ENCODE measurements at places on chromosomes 11 and 22.
A peak's percentile ranks its signal among the peaks of the same experiment; 100 is the strongest.

- DNase-seq = no peak
These were observed 64.7 kb upstream of the CCND1 start for GRCh38 chr11:69576069-69576782.

- no peak for DNase-seq
These were observed 200.2 kb upstream of the SORL1-AS1 start for GRCh38 chr11:121652971-121653370.

GRCh38 chr22:35467681-35468434 lies 67.9 kb downstream of the MCM5 start:
- peak; percentile 84 for DNase-seq

GRCh38 chr22:46881373-46882118 lies 119.1 kb downstream of the TBC1D22A start:
- DNase-seq = peak; percentile 59

DNA sequence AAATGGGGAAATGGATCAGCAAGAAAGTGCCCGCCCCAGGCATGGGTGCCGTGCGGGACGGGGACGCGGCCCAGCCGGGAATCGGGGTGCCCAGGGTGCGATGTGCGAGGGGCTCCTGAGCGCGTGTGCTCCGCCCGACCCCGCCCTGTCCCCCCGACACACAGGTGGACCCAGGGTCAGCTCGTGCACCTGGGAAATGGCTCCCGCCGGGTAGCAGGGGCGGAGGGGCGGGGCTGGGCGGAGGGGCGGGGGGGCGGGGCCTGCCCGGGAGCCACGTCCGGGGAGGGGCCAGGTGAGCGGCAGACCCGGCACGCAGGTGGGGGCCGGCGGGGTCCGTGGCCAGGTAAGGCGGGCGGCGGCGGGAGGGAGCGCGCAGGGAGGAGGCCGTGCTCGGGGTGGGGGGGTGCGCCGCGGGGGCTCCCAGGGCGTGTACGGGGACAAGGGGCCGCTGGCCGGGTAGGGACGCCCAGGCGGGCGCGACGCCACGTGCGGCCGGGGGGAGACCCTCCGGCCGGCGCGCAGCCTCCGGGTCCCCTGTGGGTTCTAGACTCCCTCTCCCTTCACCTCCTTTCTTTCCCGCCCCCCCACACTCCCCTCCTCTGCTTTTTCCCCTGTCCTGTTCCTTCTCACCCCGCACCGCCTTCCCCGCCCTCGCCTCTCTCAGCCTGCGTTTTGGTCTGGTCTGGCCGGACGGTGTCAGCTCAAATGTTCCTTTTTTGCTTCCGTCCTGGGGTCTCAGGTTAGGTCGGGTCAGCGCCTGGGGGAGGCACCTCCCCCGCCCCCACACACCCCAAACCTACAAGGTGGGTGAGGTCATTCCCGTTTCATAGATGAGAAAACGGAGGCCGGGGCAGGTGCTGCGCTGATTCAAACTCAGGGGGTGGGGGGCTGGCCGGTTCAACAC lies at the start of gene ARHGAP8:
Gene ARHGAP8, plus strand, starts transcription at position 291 of the 904 bp plus-strand sequence. CDS start 33,953 bp downstream, outside the sequence.
- no peak for DNase-seq

DNA sequence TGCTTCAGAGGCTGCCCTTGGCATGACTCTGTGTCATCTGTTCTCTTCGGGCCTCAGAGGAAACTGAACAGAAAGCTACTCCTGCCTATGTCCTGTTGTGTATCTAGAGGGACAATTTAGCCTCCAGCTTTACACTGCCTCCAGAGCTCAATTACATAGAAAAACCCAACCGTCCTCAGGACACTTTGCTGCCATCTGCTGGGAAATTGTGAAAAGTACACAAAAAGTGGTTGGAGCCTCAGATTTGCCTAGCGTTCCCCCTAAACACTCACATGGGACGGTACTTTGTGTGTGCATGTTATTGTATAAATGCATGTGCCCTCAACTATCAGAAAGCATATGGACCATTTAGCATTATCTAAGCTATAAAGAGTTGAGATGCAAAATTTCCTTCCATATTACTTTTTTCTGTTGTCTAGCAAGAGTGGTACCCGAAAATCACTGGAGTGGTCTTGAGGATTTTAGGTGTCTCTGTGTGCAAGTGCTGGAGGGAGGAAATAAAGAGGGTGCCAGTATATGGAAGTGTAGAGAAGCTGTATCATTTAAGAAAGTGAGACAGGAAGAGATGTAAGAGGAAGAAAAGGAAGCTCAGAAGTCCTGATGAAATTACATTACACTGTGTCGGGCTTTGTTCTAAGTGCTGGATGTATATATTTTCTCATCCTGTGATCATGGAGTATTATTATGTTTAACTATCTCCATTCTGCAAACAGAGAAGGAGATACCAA lies 8.7 kb upstream of the MS4A4E start:
- no peak for DNase-seq

GRCh38 chr22:36595940-36596339 lies 67.0 kb upstream of the EIF3D start:
- no peak for DNase-seq

- DNase-seq = no peak
These were observed 3.0 kb upstream of the CASTOR1 start for GRCh38 chr22:30292069-30292970.

DNA sequence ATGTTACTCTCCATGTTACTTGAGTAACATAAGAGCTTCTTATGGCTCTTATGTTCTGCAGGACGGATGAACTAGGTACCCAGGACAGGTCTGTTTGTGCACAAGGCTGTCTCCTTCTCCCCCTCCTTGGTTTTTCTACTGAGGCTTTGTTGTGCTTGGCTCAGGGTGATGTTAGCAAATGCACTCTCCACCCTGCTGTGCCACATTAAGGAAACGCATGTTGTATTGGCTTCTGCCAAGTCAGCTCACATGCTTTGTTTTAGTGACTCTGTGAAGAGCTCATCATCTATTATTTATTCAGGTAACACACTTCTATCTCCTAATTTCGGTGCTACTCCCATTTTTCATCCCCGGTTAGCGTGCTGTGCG lies 108.3 kb downstream of the PTPRJ start:
- no peak for DNase-seq

DNA sequence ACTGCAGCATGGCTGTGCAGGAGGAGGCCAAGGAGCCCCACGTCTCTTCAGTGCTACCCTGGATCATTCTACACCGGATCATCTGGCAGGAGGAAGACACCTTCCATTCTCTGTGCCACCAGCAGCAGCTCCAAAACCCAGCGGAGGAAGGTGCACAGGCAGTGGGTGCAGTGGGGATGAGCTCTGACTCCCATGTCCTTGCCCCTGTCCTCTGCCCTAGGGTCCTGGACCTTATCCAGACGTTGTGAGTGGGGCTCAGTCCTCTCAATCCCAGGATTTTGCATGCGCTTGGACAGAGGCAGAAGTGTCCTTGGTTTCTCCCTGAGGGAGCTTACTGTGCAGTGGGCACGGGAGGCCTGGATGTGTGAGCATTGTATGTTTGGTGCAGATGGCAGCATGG lies 61.3 kb downstream of the CABIN1 start:
- DNase-seq = no peak

GRCh38 chr11:67632982-67633755 lies 3.4 kb upstream of the NUDT8 start:
- DNase-seq = peak; percentile 15

DNA sequence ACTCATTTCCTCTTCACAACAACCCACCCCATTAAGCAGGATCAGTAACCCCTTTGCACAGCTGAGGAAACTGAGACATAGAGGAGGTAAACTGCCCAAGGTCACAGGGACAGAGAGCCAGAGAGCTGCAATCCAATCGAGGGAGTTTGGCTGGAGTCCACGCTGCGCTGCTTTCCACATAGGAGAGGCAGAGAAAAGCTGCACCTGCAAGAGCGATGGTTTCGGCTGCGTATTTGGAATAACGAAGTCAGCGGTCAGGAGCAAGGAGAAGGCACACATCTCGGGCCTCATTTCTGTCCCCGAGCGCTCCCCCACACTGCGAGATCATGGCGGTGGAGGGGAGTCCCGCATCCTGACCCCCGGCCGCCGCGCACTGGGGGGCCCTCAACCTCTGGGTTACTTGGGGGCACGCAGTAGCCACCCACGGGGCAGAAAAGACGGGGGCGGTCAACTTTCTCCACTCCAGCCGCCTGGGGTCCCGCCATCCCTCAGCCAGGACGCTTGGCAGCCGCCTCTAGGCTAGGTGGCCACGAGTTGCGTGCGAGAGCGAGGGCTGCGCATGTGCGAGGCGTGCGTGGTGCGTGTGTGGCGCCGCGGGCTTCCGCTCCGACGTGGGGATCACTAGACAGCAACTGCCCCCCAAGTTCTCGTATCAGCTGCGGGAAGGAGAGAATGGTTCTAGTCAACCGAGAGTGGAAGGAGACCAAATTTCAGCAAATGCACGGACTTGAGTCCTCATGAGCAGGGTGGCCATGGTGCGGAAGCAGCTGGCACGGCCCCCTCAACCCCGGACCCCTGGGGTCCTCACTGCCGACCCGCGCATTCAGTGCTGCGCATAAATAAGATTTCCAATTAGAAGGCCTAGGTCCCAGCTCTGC lies 42.3 kb upstream of the CLDN5 start:
- DNase-seq = no peak

GRCh38 chr11:37710031-37710430 lies 1112.0 kb upstream of the RAG2 start:
- DNase-seq = no peak

GRCh38 chr22:43471606-43472135 lies 59.9 kb downstream of the MPPED1 start:
- DNase-seq = no peak

DNA sequence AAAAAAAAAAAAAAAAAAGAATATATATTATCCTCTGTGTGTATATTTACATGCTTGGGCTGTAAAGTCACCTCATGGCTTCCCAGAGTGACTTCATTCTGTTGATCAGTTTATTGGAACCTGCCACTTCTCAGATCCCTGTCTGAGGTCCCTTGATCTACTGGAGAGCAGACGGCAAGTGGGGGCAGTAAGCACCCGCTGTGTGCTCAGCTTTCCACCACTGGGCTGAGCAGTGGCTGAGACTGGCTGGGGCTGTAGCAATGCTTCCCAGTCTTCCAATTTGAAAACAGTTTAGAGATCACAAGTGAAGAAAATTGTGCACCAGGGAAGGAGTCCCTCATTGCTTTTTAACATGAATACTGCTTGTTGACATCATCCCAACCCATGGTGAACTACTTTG lies 6.9 kb upstream of the RBM4B start:
- DNase-seq = no peak

GRCh38 chr22:20852503-20852902 lies 6.1 kb downstream of the PI4KA start:
- DNase-seq = no peak

- DNase-seq = no peak
These were observed 25.9 kb downstream of the PIWIL4 start for GRCh38 chr11:94593030-94593429.

- DNase-seq = no peak
These were observed 7.6 kb downstream of the MYO18B start for GRCh38 chr22:25749420-25750169.

DNA sequence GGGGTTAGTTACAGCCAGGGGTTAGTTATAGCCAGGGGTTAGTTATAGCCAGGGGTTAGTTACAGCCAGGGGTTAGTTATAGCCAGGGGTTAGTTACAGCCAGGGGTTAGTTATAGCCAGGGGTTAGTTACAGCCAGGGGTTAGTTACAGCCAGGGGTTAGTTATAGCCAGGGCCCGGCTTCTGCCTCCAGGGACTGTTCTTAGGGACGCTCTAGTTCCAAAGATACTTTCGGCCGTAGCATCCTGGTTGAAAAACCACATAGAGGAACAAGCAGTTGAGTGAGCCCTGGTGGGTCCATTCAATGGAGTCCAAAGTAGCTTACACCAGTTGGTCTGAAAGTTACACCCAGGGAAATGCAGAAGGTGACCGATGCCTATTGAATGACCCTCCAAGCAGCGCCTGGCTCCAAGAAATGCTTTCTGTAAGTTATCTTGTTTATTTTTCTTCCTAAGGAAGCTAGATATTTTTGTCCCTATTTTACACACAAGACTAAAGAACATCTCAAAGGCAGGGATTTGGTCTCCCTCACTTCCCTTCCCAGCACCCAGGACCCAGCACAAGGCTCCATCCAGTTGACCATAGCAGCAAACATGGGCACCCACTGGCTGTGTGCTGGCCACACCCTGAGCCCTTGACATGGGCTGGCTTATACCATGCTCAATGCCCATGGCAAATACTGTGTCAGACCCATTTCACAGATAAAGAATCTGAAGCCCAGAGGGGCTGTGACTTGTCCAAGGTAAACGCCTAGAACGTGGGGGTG lies 49.7 kb upstream of the SHISAL1 start:
- peak; percentile 6 for DNase-seq

GRCh38 chr22:38314051-38314932 lies 2.9 kb downstream of the CSNK1E start:
- DNase-seq = no peak

- DNase-seq = no peak
These were observed 2.2 kb upstream of the OR51E2 start for GRCh38 chr11:4699697-4700435.

DNA sequence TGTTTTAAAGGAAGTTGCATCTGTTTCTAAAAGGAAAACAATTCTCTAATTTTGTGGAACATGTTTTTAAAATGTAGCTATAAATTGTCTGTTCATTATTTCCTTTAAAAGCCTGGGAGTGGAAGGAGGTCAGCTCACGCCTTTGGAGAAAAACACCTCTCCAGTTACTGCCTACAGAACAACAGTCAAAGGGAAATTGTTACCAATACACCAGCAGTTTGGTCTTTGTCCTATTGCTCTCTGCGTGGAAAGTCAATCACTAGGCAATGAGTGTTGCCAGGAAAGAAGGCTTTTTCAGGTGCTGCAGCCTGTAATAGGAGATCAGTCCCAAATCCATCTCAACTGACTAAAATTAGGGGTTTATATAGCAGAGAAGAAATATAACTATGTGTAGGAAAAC lies 22.2 kb downstream of the SVIP start:
- no peak for DNase-seq

DNA sequence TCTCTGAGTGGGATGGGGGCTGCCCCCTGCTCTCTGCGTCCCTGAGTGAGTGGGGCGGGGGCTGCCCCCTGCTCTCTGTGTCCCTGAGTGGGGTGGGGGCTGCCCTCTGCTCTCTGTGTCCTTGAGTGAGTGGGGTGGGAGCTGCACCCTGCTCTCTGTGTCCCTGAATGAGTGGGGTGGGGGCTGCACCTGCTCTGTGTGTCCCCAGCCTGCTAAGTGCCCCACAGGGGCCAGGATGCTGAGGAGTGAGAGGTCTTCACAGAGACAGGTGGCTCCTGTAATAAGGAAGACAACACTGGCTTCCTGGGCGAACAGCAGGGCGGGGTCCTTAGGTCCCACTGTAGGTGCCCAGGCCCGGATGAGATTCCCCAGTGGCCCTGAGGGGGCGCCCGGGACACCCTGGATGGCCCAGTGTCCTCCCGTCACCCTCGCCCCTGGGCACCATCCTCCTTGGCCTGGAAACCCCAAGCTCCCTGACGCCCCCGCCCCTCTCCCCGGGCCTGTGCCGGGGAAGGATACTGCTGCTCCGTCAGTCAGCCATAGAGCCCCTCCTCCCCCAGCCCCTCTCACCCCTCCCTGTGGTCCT lies 3.8 kb upstream of the CCDC188 start:
- no peak for DNase-seq

- no peak for DNase-seq
These were observed 20.0 kb upstream of the CASP12 start for GRCh38 chr11:104918113-104918824.

- DNase-seq = peak; percentile 90
These were observed 444 bp upstream of the TSKU start for GRCh38 chr11:76782531-76783293.

GRCh38 chr11:122653916-122654585 lies 1.5 kb upstream of the UBASH3B start:
- DNase-seq = no peak
